ENCODE measurements at places on chromosomes 2 and 18.

DNA sequence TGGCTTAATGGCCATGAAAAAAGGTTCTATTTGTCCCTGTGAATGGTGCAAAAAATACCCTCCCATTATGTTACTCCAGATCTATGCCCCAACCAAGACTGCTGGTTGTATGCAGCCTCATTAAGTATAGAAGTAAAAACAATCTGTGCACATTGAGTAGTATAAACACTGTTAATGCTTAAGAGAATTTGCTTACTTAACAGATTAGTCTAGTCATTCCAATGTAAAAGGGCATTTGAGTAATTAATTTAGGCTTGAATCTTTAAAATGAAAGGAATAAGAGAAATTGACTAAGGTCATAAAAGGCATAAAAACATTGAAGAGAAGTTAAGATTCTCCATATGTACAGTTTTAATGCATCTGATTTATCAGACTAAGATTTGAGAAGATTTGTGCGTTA, 51.2 kb downstream of the FAM124B start:
- DNase-seq, result no peak

GRCh38 chr18:65988386-65988785, 237.6 kb downstream of the CDH7 start:
- DNase-seq, result no peak

GRCh38 chr2:96408616-96409015, 73.0 kb downstream of the NCAPH start:
- DNase-seq, result no peak

DNA sequence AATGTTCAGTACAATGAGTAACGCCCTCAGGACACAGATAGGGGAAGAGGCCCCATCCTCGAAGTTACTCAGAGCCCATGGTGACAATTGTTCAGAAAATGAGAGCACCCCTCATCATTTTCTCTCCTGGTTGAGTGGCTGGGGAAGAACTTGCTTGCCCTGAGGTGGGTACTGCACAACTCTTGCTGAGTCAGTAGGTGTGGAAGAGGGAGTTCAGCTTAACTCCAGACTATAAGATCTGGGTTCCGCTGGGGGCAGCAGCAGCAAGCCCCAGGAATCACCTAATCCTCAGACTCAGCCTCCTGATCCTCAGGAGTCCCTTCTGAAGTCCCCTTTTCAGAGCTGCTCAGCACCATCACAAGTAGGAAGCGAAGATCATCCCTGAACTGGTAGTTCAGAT, 123.7 kb downstream of the PIEZO2 start:
- no peak for DNase-seq

- DNase-seq, result no peak
Measured at GRCh38 chr18:48545757-48546321, 7.0 kb downstream of the CTIF start.

GRCh38 chr2:229104974-229105387, 166.1 kb downstream of the PID1 start:
- DNase-seq, result no peak

GRCh38 chr2:219648176-219648575, 20.7 kb downstream of the SLC4A3 start:
- no peak for DNase-seq

GRCh38 chr2:227402959-227403358, 15.2 kb upstream of the SCYGR1 start:
- no peak for DNase-seq

DNA sequence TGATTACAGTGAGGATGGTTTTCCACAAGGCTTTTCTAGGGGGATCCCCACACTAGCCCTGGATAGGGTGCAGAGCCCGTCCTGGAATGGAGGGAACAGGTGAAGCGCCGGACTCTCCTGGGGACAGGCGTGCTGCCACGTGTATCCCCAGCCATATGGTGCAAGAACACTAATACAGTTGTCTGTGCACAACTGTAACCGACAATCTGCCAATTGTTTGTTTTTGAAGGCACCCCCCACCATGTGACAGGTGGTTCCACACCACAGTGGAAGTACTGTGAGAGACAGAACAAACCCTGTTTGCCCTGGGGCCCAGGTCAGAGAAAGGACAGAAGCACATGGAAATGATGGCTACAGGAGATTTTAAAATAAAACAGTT, 52.9 kb downstream of the MYCN start:
- DNase-seq, result no peak

DNA sequence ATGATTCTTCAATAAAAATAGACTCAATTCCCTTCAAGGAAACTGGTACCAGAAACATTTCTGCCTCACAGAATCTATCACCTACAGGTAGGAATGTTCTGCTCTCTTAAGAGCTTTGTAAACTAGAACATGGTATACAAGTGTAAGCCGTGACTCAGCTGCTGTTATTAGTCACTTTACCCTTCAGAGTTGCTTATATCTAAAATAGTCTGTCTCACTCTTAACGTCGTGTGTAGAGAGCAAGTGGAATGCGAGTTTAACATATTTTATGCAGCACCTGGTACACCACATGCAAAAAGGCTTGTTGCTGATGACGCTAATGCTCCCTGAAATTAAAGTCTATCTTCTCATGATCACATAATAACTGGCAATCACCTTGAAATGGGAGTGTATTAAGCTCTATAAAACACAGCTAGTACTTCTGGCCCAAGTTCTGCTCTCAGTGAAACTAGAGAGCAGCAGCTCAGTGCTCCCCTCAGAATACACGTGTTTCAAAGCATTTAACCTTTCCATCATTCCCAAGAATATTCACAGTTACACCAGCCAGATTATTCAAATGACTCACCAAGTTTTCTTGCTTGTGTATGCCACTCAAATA, 420.0 kb downstream of the ZEB2 start:
- DNase-seq, result no peak

GRCh38 chr2:74884118-74884762, 50.3 kb downstream of the HK2 start:
- DNase-seq, result no peak
